ENCODE measurements at places on chromosomes 3 and 15. TPM values are rescaled to one million over a fixed set of nuclear protein-coding genes. Genes with fewer than 3 reads are reported as not detected.

GRCh38 chr3:126617571-126617970 is 37.4 kb downstream of the TXNRD3 start:
- peaks cover 9% of the 10 kb centered on the region for H3K4me1 ChIP-seq
- no peak overlapping the region for H3K27ac ChIP-seq
- no peaks in the 10 kb centered on the region for H3K36me3 ChIP-seq
- DNase-seq: no peak

NTRK3 gene
- total RNA-seq: 9.5 TPM

DNA sequence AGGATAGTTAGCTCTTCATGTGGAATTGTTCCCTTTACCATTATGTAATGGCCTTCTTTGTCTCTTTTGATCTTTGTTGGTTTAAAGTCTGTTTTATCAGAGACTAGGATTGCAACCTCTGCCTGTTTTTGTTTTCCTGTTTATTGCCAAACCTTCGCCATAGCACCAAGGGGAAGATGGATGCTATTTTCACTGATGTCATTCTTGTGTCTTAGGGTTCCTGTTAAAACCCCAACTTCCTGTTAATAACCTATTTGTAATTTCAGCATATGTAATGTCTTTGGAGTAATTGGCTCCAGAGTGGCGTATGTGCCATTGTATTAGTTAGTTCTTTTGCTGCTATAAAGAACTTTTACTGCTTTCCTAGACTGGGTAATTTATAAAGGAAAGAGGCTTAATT is 10.8 kb downstream of the SAMMSON start:
- no peak for DNase-seq
- H3K27ac ChIP-seq: no peak overlapping the region
- H3K27me3 ChIP-seq: no peaks in the 10 kb centered on the region
- no peaks in the 10 kb centered on the region for H3K36me3 ChIP-seq

ATXN7 gene
- 22.1 TPM for total RNA-seq

DNA sequence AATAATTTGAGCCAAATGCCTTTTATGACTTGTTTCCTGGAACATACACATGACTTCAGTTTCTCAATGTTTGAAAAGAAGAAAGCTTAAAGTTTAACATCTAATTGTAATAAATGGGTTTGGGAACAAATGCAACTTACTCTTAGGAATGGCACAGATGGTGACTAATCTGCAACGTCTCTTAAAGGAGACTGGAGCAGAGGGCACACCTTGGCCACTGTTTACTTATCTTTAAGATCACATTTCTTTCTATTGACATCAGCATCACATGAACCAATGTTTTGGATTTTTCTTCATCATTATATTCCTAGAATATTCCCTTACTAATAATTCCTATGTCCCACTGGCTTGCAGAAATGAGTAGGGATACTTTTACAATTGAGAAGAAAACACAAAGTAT is 229.5 kb downstream of the CHL1 start:
- no peak for DNase-seq
- no peak overlapping the region for H3K27ac ChIP-seq
- H3K4me3 ChIP-seq: no peak overlapping the region
- H3K36me3 ChIP-seq: no peaks in the 10 kb centered on the region
- no peaks in the 10 kb centered on the region for H3K4me1 ChIP-seq

GRCh38 chr15:66770518-66771350 is 68.7 kb downstream of the SMAD6 start:
- no peak for DNase-seq
- no peaks in the 10 kb centered on the region for H3K36me3 ChIP-seq
- H3K4me1 ChIP-seq: no peaks in the 10 kb centered on the region
- no peak overlapping the region for H3K27ac ChIP-seq
- no peaks in the 10 kb centered on the region for H3K27me3 ChIP-seq

GRCh38 chr15:77786956-77787355 is 154.2 kb upstream of the LINGO1 start:
- no peak for DNase-seq
- peaks cover 6% of the 10 kb centered on the region for H3K27me3 ChIP-seq
- H3K4me1 ChIP-seq: peaks cover 4% of the 10 kb centered on the region

CACNA2D3 gene
- 10.0 TPM for total RNA-seq

GOLGA8J gene
- not detected for total RNA-seq

DNA sequence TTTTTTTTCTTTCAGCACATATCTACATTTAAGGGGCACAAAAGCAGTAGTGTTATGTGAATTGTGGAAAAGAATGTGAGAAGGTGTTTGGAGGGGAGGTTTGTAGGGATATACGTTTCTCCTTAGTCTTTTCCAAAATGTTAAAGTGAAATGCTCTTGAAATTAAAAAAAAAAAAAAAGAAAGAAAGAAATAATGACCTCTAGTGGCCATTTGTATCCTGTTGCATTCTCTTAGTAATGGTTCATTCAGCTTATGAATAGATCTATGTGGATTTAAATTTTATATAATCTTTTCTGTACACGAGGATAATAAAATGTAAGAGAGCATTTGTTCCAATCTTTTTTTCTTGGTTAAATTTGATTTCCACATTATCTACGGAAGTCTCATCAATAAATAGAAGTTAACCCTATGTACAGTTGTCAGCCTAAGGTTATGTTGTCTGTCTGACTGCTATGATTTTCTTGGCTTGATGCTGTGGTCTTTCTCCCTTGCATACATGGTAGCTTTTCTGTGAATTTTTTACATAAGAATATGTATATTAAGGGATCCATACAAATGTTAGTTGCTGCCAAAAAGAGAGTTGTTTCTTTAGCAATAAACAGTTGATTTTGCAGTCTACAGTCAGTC is 1.7 kb downstream of the P2RY13 start:
- no peaks in the 10 kb centered on the region for H3K27me3 ChIP-seq
- no peak overlapping the region for H3K4me3 ChIP-seq
- H3K4me1 ChIP-seq: no peaks in the 10 kb centered on the region
- H3K36me3 ChIP-seq: no peaks in the 10 kb centered on the region

DNA sequence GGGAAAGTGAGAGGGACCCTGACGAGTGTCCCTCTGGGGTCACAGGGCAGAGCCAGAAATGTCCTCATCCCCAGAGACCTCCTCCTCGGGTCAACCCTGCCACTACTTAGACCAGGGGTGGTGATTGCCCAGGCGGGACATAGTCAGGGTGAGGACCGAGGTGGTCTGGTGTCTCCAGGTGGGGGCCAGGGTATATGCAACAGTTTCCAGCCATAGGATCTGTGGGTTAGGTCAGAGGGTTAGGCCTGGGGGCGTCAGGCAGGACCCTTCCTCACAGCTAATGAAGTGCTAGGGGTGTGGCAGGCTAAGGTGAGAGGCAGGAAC is 22.3 kb upstream of the FBLN2 start:
- peaks cover 14% of the 10 kb centered on the region for H3K27me3 ChIP-seq
- peaks cover 10% of the 10 kb centered on the region for H3K36me3 ChIP-seq

DNA sequence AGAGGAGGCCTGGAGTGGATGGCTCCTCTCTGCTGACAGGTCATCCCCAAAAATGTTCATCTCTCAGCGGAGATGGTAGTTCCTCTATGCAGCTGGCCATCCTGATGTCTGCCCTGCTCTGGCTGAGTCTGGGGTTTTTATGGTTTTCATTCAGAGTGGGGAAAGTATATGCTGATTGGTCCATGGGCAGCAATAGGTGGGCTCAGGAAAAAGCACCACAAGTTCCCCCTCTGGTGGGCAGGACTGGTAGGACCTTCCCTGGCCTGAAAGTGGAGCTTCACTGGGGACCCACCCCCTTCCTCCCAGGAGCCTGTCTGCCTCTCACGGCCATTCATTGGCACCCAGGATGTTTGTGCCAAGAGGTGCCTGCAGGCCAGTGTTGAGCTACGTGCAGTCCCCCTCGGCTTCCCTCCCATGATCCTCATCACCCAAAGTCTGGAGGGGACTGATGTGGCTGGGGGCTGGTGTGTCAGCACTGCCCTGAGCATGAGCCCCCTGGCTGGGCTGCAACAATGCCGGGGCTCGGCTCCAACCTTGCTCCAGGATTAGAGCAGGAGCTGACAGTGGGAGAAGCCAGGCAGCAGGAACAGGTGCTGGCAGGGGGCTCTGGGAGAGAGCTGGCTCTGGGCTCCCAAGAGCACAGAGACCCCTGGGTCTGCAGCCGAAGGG is 13.1 kb upstream of the BLOC1S6 start:
- H3K27ac ChIP-seq: no peak overlapping the region
- no peaks in the 10 kb centered on the region for H3K27me3 ChIP-seq
- no peaks in the 10 kb centered on the region for H3K4me1 ChIP-seq
- H3K36me3 ChIP-seq: peaks cover 4% of the 10 kb centered on the region
- DNase-seq: peak; percentile 56
- H3K4me3 ChIP-seq: no peak overlapping the region

GRCh38 chr3:126267169-126267975 is 87.0 kb upstream of the ALDH1L1 start:
- peaks cover 9% of the 10 kb centered on the region for H3K27me3 ChIP-seq
- no peaks in the 10 kb centered on the region for H3K4me1 ChIP-seq
- H3K4me3 ChIP-seq: peak overlapping the region; percentile 91
- peak; percentile 76 for DNase-seq
- no peak overlapping the region for H3K27ac ChIP-seq

CATSPER2 gene
- 6.9 TPM for total RNA-seq

DNA sequence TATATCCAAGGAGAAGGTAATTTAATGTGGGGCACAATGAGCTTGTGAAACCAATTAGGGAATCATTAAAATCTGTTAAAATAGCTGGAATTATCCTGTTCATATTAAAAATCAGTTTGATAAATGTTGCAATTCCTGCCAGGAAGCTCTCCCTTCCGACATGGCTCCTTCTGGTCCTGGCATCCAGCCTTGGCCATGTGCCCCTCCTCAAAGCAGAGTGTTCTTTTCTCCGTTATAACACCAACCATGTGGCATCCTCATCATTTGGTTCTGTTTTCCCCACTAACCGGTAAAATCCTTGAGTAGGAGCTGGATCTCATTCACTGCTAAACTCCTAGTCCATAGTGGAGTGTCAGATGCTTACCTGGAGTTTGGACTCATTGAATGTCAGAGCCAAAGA is 127.2 kb downstream of the ARNT2 start:
- no peak for DNase-seq
- H3K4me3 ChIP-seq: no peak overlapping the region
- peaks cover 3% of the 10 kb centered on the region for H3K27me3 ChIP-seq

TSEN2 gene
- total RNA-seq: 18.6 TPM

DNA sequence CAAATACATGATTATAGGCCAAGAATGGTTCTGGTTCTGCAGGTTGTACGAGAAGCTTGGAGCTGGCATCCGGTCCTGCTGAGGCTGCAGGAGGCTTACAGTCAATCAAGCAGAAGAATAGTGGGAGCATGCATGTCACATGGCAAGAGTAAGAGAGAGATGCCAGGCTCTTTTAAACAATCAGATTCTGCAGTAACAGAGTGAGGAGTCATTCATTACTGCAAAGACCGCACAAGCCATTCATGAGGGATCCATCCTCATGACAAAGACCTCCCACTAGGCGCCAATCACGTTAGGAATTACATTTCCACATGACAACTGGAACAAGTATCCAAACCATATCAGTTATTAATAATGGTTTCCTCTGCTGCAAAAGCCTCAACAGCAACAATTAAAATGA is 536.8 kb downstream of the CADM2 start:
- DNase-seq: no peak
- H3K4me1 ChIP-seq: no peaks in the 10 kb centered on the region
- no peak overlapping the region for H3K27ac ChIP-seq
- H3K27me3 ChIP-seq: no peaks in the 10 kb centered on the region

GRCh38 chr3:112815981-112816380 is 30.7 kb downstream of the CD200R1L start:
- DNase-seq: no peak
- H3K27ac ChIP-seq: no peak overlapping the region
- peaks cover 9% of the 10 kb centered on the region for H3K4me1 ChIP-seq

AP3B2 gene
- 218 TPM for total RNA-seq

TMEM207 gene
- total RNA-seq: not detected

Measured in glutamatergic neuron (in vitro differentiated cells).